T-cell (primary cell): ENCODE measurements at places on chromosomes 2 and 18.
A peak's percentile ranks its signal among the peaks of the same experiment; 100 is the strongest.

DNA sequence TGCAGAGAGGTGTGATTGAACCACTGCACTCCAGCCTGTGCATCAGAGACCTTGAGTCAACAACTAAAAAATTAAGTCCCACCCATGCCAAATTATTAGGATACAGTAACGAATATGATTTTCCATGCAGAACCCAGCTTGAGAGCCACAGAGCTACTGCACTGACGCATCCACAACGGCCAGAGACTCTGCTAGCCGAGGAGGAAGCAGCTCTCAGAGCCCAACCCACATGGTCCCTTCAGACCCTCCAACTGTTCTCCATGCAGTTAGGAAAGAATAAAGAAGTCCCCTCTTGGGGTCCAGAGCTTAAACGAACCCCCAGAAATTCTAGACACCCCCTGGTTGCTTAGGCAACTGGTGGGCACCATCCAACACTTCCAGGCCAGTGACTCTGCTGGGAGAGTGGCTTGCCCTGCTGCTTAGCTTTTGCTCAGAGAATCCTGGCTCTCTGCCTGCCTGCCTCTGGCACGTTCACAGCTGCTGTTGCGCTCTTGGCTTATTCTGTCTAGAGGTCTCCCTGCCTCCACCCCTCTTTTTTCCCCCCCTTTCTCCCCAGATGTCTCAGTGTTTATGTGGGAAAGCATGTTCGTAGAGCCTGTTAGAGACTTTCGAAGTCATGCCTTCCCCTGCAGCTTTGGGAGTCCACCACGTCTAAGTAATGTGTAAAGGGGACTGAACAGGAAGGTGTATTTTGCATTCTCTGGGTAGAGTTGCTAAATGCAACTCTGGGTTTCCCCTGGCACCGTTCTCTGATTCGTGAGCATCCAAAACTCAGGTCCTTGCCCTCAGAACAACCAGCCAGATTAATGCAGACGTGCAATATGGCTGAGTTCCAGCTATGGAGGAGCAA is 26.0 kb upstream of the SP3 start:
- H3K27ac ChIP-seq = no peak overlapping the region
- H3K27me3 ChIP-seq = no peaks in the 10 kb centered on the region
- no peak overlapping the region for H3K4me3 ChIP-seq
- no peaks in the 10 kb centered on the region for H3K4me1 ChIP-seq

- H3K27me3 ChIP-seq = no peaks in the 10 kb centered on the region
- no peak overlapping the region for H3K27ac ChIP-seq
- H3K4me3 ChIP-seq = no peak overlapping the region
- H3K36me3 ChIP-seq = no peaks in the 10 kb centered on the region
- no peaks in the 10 kb centered on the region for H3K4me1 ChIP-seq
These were observed 131.2 kb downstream of the THADA start for GRCh38 chr2:43464590-43464989.

DNA sequence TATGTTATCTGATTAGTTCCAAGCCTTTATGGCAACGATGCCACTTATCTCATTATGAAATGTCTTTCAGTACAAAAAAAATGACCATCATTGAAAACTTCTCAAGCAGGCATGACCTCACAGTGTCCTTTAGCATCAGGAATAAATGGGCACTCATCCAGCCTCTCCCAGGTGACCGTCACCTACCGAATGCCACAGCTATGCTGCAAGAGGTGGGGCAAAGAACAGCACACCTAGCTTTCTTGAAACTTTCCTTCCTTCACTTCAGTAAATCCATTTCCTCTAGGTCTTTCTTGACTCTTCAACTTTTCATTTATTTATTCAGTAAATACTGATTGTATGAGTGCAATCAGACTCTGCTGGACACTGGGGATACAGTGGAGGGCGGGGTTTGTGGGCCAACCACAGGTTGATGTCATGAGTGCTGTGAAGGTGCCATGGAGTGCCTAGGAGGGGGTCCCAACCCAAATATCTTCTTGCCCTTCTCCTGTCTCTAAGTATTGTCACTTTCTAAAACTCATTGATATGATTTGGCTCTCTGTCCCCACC is 54.3 kb upstream of the HK2 start:
- no peak overlapping the region for H3K27ac ChIP-seq
- H3K4me1 ChIP-seq = peaks cover 12% of the 10 kb centered on the region
- no peaks in the 10 kb centered on the region for H3K27me3 ChIP-seq
- no peak for DNase-seq
- H3K36me3 ChIP-seq = no peaks in the 10 kb centered on the region

DNA sequence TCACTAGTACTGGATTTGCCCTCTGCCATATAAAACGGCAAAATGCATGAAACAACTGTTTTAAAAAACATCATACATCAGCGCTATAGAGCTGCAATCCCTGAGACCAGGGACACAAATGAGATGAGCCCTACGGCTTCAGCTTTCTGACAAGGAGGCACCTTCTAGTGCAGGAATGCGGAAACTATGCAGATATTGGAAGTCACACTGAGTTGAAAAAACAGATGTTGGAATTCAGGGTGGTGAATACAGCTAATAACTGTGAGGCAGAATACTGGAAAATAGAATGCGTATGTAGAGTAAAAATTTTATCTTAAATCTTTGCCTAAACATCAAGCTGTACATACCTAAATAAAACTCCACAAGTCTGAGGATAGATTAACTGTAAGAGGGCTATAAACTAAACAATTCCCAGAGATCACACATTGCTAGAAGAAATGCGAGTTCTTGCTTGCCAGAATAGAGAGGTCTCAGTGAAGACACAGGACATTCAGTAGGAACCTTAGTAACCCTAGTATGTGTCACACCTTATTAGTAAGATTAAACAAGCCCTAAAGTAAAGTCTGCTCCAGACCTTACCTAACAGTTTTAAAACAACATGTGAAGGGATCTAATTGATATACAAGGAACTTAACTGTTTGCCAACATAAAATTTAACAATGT is 541.4 kb upstream of the DDX18 start:
- no peaks in the 10 kb centered on the region for H3K27me3 ChIP-seq
- H3K4me3 ChIP-seq = no peak overlapping the region
- no peak for DNase-seq

GRCh38 chr2:238127165-238128060 is 11.1 kb upstream of the KLHL30 start:
- no peak for DNase-seq
- H3K4me1 ChIP-seq = peaks cover 6% of the 10 kb centered on the region
- H3K27me3 ChIP-seq = peaks cover 9% of the 10 kb centered on the region
- no peak overlapping the region for H3K27ac ChIP-seq
- no peak overlapping the region for H3K4me3 ChIP-seq
- no peaks in the 10 kb centered on the region for H3K36me3 ChIP-seq

GRCh38 chr2:152292991-152293390 is 42.0 kb upstream of the FMNL2 start:
- H3K4me3 ChIP-seq = no peak overlapping the region
- no peak overlapping the region for H3K27ac ChIP-seq
- H3K4me1 ChIP-seq = no peaks in the 10 kb centered on the region

- H3K27ac ChIP-seq = peak overlapping the region; percentile 20
- H3K4me3 ChIP-seq = peak overlapping the region; percentile 97
- H3K27me3 ChIP-seq = no peaks in the 10 kb centered on the region
- no peak for DNase-seq
These were observed 542 bp downstream of the PGAP1 start for GRCh38 chr2:196925768-196926561.

- peaks cover 14% of the 10 kb centered on the region for H3K27me3 ChIP-seq
- H3K4me1 ChIP-seq = no peaks in the 10 kb centered on the region
- H3K4me3 ChIP-seq = no peak overlapping the region
- no peak overlapping the region for H3K27ac ChIP-seq
These were observed 12.0 kb downstream of the GLI2 start for GRCh38 chr2:120747706-120748105.

- no peaks in the 10 kb centered on the region for H3K36me3 ChIP-seq
- H3K4me3 ChIP-seq = no peak overlapping the region
- H3K27ac ChIP-seq = no peak overlapping the region
- no peak for DNase-seq
These were observed 30.7 kb upstream of the TMEM247 start for GRCh38 chr2:46448641-46449040.

DNA sequence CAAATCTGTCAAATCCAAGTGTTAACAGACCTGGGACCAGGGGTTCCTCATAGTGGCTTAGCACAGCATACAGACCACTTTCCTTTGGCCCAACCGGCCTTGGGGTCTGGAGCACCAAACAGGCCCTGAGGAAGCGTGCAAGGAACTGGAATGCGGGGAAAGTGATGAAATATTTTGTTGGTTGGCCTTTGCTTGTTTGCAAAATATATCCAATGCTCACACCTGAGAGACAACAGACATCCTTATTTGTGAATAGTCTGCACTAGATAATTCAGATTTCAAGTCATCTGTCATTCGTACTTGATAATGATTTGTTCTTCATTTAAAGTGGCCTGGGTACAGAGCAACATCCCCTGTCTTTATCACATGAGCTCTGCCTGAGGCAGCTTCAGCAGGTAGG is 43.5 kb downstream of the ABCG8 start:
- no peak overlapping the region for H3K27ac ChIP-seq
- peaks cover 5% of the 10 kb centered on the region for H3K27me3 ChIP-seq
- no peak overlapping the region for H3K4me3 ChIP-seq
- no peak for DNase-seq

- no peak for DNase-seq
- H3K36me3 ChIP-seq = no peaks in the 10 kb centered on the region
- no peaks in the 10 kb centered on the region for H3K4me1 ChIP-seq
- H3K4me3 ChIP-seq = no peak overlapping the region
- no peaks in the 10 kb centered on the region for H3K27me3 ChIP-seq
These were observed 459.4 kb downstream of the EPHA4 start for GRCh38 chr2:221112744-221113143.
